ENCODE measurements at places on chromosomes 13 and 19.

DNA sequence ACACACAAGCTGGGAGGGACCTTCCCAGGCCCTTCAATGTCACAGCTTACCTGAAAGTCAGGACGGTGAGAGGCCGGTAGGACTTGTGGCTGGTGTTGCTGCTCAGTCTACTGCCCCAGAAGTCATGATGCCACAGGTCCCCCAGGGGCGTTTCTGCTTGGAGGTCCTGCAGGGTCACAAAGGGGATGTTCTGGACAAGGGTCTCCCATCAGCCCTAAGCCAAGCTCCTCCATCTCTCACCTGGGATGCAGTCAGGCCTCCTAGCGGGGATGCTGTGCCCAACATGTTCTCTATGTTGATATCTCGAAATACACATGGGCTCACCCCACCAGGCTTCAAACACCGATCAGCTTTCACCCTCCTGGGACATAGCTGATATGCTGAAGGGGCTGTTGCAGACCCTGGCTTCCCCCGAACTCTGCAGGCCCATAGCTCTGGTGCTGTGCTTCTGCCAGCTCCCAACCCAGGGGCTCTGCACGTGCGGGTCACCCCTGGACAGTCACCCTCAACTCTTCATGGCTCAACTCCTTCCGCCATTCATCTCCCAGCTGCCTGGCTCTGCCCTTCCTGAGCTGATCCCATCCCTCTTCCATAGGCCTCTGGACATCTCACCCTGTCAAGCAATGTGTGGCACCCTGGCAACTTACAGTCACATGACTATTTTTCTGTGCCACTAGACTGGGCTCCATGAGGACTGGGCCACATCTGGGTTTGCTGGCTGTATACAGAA, 10.3 kb downstream of the TMTC4 start:
- DNase-seq, result no peak

DNA sequence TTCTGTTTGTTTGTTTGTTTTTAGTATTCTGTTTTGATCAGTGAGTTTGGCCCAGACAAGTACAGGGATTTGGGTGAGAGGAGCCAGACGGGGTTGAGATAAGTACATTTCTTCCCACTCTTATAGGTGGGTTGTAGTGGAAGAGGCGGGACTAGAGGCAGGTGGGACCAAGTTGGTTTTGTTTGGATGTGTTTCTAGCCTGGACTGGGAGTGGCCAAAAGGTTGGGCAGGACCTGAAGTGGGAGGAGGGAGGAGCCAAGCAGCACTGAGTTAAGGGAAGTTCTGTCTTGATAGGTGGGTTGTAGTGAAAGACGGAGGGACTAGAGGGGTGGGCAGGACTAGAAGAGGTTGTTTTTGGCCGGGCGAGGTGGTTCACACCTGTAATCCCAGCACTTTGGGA, 9.0 kb downstream of the DNASE2 start:
- DNase-seq, result no peak

- no peak for DNase-seq
These were observed 62.7 kb upstream of the MYCBP2 start for GRCh38 chr13:77389625-77390000.

DNA sequence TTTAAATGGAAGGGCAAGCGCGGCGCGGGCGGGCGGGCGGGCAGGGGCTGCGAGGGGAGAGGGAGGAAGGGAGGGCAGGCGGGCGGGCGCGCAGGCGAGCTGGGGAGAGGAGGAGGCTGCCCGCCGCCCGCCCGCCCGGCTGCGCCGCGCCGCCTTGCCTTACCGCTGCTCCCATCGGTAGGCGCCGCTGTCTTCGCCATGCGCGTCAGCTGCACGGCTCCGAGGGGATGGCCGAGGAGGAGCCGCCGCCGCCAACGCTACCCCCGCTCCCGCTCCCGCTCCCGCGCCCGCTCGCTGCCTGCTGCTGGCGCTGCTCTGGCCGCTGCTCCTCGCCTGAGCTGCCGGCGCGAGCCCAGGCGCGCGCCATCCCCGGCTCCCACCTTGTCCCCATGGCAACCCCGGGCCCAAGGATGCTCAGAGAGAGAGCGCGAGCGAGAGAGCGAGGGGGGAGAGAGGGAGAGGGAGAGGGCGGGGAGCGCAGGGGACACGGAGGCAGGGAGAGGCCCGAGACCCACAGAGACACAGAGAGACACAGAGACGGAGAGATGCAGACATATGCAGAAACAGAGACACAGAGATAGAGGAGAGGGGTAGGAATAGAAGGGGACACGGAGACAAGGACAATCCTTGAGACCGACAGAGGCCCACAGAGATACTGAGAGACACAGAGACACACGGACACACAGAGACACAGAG, 40.3 kb downstream of the DEDD2 start:
- peak; percentile 97 for DNase-seq

- no peak for DNase-seq
These were observed 5.2 kb upstream of the TM6SF2 start for GRCh38 chr19:19278315-19278714.

DNA sequence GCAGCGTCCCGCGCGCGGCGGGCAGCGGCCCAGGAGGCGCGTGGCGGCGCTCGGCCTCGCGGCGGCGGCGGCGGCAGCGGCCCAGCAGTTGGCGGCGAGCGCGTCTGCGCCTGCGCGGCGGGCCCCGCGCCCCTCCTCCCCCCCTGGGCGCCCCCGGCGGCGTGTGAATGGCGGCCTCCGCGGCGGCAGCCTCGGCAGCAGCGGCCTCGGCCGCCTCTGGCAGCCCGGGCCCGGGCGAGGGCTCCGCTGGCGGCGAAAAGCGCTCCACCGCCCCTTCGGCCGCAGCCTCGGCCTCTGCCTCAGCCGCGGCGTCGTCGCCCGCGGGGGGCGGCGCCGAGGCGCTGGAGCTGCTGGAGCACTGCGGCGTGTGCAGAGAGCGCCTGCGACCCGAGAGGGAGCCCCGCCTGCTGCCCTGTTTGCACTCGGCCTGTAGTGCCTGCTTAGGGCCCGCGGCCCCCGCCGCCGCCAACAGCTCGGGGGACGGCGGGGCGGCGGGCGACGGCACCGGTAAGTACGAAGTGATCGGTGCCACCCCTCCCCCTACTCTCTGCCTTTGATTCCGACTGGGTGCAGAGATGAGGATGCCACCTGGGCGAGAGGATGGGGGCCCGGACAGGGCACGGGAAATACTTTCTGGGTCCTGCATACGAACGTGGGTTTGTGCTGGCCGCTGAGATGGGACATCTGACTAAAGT, 874 bp downstream of the TRIM28 start:
- no peak for DNase-seq

- no peak for DNase-seq
These were observed 27.1 kb upstream of the POMP start for GRCh38 chr13:28631801-28632200.

DNA sequence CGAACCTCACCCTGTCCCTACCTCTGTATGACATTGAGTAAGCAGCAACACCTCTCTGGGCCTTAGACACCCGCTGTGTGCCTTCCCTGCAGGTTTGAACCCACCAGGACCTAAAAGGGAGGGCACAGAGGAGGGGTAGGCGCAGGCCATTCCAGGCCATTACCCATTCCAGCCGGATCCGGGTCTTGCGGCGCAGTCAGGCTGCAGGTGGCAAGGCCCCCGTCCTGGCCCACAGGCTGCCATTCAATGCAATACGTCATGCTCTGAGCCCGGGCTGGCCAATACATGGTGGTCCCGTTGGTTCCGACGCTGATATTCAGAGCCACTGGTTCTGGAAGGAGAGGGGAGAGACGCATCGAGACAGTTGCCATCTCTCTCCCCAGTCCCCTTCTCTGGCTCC, 17.4 kb downstream of the IL12RB1 start:
- DNase-seq, result no peak

DNA sequence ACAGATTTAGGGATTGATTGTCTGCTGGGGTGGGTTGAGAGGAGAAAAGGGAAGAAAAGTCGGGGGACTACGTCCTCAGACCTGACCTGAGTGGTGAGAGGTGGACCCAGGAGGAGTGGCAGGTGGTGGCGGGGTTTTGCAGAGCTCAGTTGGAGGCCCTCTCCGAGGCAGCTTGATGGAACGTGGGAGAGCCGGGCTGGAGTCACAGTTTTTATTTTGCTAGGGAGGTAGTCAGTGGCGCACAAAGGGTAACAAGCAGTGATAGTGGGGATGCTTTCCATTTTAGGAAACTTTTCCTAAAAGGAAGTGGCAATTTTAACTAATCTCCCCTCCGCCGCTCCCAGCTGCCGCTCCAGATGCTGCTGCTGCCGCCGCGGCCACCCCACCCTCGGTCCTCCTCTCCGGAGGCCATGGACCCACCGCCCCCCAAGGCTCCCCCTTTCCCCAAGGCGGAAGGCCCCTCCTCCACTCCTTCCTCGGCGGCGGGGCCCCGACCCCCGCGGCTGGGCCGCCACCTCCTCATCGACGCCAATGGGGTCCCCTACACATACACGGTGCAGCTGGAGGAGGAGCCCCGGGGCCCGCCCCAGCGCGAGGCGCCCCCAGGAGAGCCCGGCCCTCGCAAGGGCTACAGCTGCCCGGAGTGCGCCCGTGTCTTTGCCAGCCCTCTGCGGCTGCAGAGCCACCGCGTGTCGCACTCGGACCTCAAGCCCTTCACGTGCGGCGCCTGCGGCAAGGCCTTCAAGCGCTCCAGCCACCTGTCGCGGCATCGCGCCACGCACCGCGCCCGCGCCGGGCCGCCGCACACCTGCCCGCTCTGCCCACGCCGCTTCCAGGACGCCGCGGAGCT, 1.1 kb upstream of the ZNF581 start:
- no peak for DNase-seq

DNA sequence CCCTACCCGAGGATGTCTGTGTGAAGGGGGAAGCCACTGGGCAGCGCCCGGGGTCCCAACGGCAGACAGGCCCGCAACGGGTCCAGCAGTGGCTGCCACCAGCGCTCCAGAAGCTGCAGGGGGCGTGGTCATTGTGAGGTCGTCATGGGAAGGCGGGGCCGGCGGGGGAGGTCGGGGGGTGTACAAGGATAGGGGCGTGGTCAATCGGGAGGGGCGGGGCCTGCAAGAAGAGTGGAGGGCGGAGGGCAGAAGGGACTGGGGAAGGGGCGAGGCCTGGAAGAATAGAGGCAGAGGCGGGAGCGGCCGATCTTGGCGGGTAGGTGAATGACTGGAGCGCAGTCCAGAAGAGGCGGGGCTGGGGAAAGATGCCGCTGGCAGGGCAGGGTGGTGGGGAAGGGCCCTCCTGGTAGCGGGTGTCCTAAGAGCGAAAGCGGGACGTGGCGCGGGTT, 4.4 kb downstream of the FUZ start:
- peak; percentile 98 for DNase-seq

DNA sequence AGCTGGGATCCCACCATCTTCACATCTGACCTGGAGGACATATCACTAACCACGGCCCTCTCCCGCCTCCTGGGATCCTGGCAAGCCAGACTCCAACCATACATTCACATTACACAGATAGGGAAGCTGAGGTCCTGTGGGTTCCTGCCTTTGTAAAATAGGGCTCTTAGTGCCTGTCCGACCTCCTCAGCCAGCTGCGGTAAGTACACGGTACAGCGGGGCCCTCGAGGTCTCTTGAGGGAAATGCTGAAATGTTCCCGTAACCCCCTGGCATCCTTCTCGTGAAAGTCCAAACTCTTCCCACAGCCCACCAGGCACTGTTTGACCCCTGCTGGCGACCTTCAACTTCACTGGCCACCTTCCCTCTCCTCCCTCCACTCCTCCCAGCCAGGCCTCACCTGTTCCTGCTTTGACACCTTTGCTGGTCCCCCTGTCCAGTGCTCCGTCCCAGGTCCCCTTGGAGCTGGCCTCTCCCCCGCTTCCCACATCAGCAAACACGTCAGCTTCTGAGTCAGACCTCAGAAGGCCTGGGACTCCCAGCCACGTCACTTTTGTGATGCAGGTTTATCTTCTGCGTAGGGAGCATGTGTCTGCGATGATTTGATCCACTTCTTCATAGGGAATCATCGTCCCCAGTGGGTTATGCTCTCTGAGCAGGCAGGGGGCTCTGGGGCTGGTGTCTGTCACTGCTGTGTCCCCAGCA, 8.8 kb upstream of the GNG7 start:
- DNase-seq, result no peak

DNA sequence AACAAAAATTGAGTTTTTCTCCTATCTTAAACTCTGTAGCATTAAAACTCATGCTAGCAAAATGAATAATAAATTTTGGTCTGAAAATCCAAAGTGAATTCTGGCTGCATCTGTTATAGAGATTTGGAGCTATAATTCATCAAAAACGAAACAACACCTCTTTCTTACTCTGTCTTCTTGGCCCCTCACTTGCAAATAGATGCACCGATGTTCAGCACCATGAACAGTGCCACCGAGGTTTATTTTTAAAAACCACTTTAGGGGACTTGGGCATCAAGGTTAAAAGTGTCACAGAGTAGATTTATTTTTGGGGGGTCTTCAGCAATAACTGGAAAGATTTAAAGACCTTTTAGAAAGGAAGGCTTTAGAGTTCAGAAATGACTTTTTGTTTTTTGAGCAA, 26.1 kb upstream of the EID2 start:
- no peak for DNase-seq

DNA sequence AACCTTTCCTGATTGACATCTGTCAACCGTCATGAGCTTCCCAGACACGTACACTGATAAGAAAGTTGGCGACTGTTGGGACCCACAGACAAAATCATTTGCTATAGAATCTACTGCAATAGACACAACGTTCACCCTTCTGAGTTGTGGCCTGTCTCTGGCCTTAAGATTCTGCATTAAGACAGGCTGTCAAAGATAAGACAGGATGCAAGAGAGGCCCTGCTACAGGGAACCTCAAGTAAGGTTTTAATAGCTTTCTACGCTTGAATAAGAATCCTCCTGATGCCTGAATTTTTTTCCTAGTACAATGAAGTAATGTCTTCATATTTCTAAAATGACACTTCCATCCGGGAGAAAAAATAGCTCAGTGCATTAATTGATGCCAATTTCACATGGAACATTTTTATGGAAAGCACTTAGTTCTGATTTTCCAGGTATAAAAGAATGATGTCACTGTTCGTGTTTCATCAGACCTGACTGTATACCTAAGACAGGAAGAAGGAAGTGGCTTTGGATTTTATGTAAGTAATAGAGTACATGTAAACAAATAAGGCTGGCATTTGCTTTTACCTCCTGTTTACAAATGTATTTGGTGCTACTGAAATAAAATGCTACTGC, 275.2 kb upstream of the GPC6 start:
- DNase-seq, result no peak

GRCh38 chr19:45746866-45747265, 13.6 kb downstream of the MEIOSIN start:
- DNase-seq, result no peak

- DNase-seq, result no peak
These were observed 14.8 kb upstream of the GPI start for GRCh38 chr19:34350161-34350561.

Measured in NCI-H187 (cell line).